SHP77 (cell line): ENCODE measurements at places on chromosomes 12 and 14.

DNA sequence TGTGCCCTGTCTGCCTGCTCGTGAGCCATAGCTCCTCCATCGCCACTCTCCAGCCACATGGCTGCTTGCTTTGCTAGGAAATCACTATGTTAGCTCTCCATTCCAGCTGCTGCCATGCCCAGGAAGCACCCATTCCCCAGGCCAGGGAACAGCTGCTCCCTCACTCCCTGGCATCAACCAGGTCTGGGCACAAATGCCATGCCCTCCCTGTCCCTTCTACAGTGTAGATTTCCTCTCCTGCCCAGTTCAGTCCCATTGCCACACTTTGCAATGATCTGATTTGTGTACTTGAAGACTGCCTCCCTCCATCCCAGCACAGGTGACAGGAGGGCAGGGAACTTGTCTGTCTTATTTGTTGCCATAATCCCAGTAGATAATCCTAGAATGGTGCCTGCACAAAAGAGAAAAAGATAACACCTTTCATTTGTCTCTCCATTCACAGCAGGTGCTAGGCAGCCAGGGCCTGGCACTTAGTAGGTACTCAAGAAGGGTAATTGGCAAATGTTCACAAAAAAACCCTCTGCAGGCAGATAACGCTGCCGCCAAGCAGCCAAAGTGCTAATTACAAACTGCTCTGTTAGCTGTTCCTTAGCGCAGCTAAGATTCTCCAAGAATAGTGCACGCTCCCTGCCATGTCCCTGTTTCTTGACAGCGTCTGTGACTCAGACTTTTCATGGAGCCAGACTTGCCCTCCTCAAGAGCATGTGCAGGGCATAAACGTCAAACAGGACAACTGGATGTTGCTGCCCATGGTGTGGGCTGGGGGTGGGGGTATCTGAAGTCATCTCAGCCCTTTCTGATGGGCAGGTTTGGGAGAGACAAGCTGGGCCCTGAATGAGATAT, 69.1 kb downstream of the ARL6IP4 start:
- DNase-seq: no peak

- DNase-seq: no peak
These were observed 457.0 kb downstream of the ADAMTS20 start for GRCh38 chr12:43094886-43095575.

DNA sequence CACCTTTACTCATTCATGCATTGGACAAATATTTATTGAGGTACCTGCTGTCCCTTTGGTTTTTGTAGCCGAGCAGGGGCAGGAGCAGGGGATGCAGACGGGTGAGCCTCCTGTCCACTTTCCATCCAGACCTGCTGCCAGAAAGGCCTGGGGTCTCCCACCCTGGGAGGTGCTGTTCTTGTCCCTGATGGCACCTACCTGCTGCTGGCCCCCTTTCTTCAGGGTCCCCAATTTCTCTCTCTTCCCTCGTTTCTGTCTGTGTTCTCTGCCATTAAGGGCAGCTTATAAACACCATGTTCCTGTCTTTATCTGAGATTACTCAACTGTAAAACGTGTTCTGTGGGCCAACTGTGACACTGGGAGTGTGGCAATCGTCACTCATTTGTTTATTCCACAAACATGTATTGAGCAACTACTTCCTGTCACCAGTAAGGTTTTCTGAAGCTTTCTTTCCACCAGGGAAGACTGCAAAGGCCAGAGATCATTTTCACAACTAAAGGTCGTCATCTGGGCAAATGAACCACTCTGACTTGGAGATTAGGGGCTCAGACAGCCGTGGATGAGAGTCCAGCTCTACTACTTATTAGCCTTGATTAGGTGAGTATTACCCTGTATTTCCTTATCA, at the start of gene HAL:
TSS of gene HAL (minus strand) at position 311 of the 625 bp plus-strand sequence. CDS start 434 bp downstream, outside the sequence.
- no peak for DNase-seq

DNA sequence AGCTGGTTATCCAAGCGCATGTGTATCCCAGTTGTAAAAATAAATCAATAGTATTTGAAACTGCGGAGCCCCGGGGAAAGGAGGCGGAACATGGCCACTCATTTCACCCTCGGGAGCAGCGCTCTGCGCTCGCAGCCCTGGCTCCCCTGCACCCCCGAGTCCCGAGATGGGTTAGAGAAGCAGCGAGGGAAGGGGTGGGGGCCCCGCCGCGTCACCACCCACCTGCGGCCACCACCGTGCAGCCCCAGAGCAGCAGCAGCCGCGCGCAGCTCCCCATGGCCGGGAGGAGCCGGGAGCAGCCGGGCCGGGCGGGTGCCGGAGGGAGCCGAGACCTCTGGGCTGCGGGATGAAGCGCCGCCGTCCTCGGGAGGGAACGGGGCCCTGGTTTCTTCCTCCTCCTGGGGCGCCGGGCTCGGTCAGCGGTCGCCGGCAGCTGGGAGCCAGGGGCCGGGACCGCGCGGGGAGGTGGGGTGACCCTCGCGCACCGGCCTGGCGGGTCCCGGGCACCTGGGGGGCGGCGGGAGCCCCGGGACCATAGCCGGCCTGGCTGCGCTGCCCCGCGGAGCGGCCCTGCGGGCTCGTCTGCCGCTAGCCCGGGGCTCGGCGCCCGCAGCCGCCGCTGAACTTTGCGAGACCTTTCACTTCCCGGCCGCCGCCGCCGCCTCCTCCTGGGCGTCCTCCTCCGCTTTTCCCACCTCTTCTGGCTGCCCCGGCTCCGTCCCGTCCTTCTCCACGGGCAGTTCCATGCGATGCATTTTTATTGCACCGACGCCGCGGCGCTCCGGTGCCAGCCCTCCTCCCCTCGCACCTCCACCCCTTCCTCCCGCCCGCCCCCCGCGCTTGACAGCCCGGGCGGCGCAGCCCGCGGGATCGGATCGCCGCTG, at the start of gene NTN4:
TSS of gene NTN4 (minus strand) at position 732 of the 884 bp plus-strand sequence. CDS start at position 277, 455 bp downstream.
- DNase-seq: peak; percentile 24

DNA sequence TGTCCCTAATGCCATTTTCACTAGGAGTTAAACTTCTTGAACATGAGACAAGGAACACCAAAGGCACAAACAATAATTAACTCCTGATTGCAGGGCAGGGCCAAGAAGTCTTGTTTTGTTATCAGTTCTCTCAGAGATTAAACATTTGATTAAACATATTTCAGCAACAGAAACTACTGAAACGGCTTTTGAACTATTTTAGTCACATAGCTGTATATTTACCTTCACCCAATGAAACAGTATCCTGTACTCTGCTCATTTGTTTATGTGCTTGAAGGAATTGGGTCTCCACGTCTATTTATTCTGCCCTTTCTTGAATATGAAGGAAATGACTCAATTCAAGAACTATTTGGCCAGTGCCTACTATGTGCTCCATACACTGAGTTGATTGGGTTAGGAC, 51.3 kb upstream of the PTCSC3 start:
- no peak for DNase-seq

- peak; percentile 32 for DNase-seq
These were observed 269.4 kb upstream of the ALG10 start for GRCh38 chr12:33752854-33753253.

GRCh38 chr12:14072987-14073386, 91.6 kb upstream of the GRIN2B start:
- no peak for DNase-seq

DNA sequence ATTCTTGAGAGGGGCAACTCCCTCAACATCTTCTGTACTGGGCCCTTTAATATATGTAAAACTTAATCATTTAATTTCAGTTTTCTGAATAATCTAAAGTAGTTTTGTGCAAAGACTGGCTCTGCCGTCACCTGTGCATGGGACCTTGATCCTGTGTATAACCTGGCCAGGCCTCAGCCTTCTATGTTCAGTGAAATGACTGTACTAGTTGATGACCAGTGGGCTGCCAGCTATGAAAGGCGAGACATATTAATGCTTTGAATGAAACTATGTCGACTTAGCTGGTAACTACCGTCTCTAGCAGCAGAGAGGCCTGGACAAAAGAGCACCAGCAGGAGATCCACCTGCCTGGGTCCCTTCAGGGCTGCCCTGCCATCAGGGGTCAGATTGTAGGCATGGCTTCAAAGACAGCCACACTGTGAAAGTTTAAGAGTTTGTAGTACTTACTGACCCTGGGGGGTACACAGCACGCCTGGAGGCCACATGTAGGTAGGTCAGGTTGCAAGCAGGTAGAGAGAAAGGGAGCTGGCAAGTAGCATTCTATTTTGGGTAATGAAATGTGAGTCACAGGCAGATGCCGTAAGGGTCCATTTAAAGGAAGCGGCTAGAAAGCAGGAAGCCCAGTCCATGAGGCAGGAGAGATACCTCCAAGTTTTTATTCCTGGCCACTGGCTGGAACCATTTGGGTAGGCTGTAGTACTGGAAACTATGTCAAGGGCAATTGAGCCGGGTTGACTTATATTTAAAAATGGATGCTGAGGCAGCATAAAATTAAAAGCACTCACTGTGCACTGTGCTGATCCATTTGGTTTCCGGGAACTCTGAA, 77.2 kb downstream of the BHLHE41 start:
- DNase-seq: no peak

- DNase-seq: peak; percentile 74
These were observed 2.2 kb upstream of the NFKBIA start for GRCh38 chr14:35406506-35407305.

GRCh38 chr12:94109160-94109559, 39.2 kb upstream of the PLXNC1 start:
- DNase-seq: no peak

DNA sequence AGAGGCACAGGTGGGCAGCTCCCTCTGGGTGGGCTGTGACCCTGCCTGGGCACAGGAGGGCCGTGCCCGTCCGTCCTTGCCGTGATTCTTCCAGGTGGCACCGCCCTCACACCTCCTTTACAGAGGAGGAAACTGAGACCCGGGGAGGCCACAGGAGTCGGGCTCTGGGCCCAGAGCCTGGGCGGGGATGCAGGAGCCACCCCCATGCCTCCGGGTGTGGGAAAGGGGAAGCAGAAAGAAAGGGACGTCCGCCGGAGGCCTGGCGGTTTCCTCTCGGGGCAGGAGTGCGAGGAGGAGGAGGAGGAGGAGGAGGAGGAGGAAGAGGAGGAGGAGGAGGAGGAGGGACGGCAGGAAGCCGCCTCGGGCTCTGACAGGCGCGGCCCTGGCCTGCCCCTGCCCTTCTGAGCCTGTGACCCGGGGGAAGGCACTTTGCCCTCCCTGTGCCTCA, 23.0 kb downstream of the SH2B3 start:
- DNase-seq: no peak

DNA sequence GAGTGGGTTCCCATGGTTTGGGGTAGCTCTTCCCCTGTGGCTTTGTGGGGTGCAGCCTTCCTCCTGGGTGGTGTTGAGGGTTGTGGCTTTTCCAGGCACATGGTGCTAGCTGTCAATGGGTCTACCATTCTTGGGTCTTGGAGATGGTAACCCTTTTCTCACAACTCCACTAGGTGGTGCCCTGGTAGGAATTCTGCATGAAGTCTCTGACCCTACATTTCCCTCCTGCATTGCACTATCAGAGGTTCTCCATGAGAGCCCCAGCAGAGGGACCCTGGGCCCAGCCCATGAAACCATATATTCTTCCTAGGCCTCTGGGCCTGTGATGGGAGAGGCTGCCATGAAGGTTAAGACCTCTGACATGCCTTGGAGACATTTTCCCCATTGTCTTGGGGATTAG, 1093.3 kb downstream of the SLC16A7 start:
- no peak for DNase-seq

DNA sequence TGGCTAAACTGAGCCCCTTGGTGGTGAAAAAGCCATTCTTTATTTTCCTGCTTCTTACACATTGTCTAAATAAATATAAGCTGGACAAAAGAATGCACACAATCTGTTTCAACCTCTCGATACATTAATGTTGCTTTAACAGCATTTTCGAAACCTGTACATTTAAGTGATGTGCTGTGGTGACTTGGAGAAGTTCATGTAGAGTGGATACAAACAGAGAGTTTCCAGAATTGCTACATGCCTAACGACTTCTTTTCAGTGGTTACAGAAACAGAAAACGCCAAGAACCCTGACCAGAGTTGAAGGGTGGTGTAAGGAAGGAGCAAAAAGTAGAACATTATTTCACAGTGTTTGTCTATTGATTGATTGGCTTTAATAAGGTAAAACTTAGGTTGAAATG, 500.9 kb downstream of the SLC16A7 start:
- DNase-seq: no peak

DNA sequence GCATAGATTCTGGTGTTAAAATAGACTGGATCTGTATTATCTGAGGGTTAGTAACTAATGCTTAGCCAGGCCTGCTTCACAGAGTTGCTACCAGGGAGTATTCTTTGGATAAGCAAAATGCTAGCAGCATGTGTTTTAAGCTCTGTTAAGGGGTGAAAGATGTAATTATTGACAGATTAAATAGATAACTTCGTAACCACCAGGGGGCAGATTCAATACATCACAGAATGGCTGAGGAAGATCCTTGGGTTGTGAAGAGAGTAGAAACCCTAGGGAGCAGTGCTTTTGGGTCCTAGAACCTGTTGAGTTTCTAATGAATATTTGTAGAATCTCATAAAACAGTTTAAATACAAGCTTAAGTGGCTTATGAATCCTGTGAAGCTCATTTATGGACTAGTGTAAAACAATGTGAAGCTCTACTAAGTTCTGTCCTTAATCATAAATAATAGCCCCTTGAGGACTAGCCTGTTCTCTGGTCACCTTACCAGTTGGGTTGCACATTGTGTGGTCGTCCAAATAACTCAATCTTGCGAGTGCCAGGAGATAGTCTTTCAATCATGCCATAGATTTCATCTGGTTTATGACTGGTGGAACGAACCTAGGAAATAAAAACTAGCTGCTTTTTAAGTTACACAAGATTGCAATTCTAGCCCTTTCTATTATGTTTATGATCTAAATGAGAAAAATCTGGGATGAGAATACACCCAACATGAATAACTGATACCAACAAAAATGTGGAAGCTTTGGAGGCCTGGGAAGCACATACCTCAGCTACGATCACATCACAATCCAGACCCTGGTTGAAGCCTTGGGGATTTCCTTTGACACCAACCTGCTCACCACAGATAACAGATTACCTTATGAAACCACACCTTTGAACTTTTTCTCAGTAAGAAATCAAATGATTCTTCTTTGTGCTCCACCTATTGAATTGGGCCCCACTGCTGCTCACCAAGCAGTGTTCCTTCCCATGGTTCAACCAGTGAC, 12.3 kb downstream of the METTL3 start:
- DNase-seq: peak; percentile 58

GRCh38 chr14:65783576-65783975, 371.0 kb downstream of the FUT8 start:
- no peak for DNase-seq

DNA sequence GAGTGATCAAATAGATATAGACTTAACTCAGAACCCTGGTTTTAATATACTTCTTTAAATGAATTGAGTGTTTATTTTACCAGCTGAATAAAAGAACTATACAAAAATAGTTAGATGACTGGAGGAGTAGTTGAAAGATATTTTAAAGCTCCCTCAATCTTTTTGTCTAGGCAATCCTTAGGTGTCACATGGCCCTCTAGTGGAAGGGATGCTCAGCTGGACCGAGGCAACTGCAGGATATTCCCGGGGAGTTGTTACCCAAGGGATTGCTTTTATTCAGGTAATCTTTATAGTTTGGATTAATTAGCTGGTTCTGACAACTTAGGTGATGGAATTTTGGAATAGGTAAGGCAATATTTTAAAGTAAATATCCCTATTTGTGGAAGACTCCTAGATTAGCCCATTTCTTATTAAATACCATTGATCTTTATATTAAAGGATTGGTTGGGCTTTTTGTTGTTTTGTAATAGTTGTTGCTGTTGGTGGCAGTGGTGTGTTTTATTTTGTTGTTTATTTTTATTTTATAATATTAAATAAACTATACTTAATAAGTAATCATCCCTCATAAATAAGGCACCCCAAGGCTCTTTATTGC, 57.1 kb downstream of the ZDHHC17 start:
- DNase-seq: peak; percentile 23

- no peak for DNase-seq
These were observed 59.5 kb downstream of the ETNK1 start for GRCh38 chr12:22684140-22685118.
